ENCODE measurements at places on chromosomes 4 and X.

GRCh38 chrX:155632431-155633100 lies 19.8 kb upstream of the TMLHE start:
- no peak for DNase-seq

DNA sequence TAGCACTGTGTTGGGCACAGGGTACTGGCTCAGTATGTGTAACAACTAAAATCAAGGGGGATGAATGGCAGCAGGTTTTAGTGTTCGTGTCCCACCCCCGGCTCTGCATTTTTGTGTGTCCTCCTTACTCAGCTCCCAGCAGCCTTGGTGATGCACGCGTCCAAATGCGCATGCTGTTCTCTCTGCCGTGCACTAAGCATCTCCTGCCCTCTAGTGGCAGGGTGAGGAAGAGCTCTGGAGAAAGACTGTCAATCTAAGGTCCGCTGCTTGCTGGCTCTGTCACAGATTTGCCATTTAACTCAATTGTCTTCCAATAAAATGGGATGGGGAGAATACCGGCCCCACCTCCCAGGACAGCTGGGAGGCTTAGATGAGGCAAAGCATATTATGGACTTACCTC lies 61.4 kb downstream of the WFS1 start:
- no peak for DNase-seq

GRCh38 chr4:77931452-77932135 lies 69.0 kb downstream of the MRPL1 start:
- DNase-seq, result no peak

DNA sequence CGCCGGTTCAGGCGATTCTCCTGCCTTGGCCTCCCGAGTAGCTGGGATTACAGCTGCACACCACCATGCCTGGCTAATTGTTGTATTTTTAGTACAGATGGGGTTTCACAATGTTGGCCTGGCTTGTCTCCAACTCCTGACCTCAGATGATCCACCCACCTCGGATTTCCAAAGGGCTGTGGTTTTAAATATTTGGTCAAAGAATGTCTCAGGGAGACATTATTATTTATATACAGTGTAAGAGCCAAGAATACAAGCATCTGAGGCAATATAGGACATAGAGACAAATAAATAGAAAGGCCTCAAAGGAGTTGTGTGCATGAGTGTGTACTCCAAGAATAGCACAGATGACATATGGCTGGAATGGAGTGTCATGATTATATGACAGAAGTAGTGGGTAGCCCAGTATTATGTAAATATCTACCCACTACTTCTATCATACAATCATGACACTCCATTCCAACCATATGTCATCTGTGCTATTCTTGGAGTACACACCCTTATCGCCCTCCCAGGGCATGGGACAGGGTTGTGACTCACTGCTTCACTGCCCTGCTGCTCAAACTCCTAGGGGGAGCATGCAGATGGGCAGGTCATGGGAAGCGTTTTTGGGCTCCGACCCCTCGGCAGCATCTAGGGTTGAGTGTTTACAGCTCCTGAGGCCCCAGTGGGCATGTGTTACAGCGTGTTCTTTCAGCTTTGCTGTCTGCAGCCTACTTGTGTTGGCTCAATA lies 1649.8 kb upstream of the PCDH10 start:
- DNase-seq, result no peak

DNA sequence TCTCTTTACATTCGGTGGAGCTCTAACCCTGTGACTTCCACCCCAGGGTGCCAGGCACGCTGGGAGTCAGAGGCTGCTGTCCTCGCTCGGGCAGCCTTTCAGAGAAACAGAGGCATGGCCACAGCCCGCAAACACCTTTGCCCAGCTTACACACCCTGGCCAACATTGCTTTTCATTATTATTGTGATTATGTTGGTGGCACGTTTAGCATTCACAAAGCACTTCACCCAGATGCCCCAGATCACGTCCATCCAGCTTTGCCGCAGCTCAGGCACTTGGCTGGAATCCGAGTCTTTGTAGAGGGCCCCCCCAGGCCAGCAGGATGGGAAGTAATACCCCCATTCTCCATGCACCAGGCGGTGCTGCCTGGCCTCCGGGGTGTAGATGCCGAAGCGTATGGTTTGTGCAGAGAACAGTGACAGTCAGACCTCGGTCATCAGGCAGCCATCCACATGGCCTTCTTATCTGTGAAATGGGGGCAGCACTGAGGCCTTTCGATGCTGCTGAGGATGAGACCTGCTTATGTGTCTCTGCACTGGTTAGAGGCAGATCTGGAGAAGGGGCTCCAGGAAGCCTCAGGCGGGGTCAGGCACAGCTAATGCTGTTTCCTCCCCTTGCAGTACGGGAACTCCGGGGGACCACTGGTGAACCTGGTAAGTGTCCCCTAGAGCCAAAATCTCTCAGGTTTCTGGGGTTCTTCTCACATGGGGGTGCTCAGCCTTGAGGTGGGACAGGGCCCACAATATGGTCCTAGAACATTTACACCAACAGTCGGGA lies 22.3 kb downstream of the HTRA3 start:
- DNase-seq, result no peak

GRCh38 chr4:20298455-20298854 lies 46.8 kb downstream of the SLIT2 start:
- DNase-seq, result no peak

DNA sequence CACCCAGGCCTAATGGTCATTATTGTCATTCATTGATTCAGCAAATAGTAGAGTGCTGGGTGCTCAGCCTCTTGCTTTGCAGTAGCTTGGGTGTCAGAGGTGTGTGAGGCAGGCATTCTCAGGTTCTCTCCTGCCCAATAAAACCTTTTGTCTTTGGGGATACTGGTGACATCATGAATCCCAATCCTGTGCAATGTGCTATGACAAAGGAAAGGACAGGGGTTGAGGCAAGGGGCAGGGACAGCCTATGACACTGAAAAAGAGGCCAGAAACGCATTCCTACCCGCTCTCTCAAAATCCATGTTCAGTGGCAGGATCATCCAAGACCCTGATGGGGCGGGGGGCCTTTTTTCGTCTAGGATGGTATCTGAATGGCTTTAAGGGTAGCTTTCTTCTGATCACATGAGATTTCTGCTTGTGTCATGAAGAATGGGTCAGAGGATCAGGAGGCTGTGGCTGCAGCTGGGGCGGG lies 1.5 kb upstream of the FAM193A start:
- no peak for DNase-seq

Measured in stimulated activated CD8-positive, alpha-beta memory T cell treated with anti-CD3 and anti-CD28 coated beads, Interleukin-4, amount 100 ng/mL, for 1 hour (primary cell).